Stimulated activated CD8-positive, alpha-beta memory T cell treated with anti-CD3 and anti-CD28 coated beads, Interleukin-4, amount 100 ng/mL, for 1 hour (primary cell): ENCODE measurements at places on chromosomes 4 and X.

DNA sequence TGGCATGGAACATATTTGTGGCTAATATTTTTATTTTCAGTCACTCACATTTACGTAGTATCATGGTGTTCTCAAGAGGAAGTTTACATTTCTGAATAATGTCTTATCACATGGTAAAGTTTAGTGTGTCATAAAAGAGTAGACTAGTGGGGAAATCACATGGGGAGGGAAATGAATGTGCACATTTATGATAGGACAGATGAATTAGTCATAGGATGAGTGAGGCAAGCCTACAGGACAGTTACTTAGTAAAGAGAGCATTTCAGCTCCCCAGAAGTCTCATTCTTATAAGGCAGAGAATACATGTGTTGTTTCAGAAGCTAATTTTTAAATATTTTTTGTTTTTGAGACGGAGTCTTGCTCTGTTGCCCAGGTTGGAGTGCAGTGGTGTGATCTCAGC is 6.2 kb downstream of the GK start:
- no peak for DNase-seq

DNA sequence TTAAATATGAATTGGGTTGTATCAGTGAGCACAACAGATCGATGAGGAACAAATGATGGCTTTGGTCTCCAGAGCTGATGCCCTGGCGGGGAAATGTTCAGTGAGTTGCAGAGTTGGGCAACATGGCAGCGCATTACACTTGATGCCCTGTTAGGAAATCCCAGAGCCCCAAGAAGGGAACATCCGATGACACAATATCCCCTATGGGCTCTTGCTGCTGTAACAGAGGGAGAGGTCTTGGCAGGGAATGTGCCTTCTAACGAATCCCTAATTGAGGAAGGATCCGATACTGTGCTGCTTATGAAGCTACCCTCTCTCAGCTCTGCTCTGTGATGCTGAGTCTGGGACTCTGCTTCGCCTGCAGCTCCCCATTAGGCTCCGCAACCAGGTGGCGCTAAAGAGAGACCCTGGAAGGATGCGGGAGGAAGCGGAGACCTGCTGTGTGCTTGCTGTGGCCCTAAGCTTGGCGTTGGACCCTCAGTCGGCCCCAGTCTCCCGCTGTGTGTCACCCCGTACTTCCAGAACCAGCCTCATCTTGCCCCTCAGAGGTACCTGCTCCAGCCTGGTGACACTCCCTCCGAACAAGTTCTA is 38.9 kb downstream of the PDHA1 start:
- no peak for DNase-seq

GRCh38 chrX:74450803-74451449 is 29.6 kb downstream of the SLC16A2 start:
- no peak for DNase-seq

GRCh38 chrX:154430916-154431315 is 2.4 kb downstream of the ATP6AP1 start:
- DNase-seq, result no peak

DNA sequence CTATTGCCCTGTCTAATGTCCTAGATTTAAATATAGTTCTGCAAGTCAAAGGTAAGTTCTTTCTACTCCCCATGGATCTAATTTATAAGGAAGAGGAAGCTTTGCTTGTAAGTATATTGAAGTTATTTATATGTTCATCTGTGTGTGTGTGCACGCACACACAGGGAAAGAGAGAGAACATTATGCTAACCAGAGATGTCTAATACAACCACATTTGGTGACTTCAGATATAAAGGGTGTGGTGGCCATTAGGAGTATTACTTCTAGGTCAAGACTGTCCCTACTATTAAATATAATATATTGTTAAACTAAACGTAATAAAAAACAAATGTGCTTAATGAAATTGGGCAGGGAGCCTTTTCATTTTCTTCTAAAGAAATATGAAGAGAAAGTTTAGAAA is 4.1 kb downstream of the DCK start:
- DNase-seq, result no peak

GRCh38 chr4:98544141-98544817 is 114.1 kb downstream of the TSPAN5 start:
- DNase-seq, result no peak

GRCh38 chr4:48483777-48484493 is 792 bp downstream of the SLC10A4 start:
- DNase-seq, result no peak

DNA sequence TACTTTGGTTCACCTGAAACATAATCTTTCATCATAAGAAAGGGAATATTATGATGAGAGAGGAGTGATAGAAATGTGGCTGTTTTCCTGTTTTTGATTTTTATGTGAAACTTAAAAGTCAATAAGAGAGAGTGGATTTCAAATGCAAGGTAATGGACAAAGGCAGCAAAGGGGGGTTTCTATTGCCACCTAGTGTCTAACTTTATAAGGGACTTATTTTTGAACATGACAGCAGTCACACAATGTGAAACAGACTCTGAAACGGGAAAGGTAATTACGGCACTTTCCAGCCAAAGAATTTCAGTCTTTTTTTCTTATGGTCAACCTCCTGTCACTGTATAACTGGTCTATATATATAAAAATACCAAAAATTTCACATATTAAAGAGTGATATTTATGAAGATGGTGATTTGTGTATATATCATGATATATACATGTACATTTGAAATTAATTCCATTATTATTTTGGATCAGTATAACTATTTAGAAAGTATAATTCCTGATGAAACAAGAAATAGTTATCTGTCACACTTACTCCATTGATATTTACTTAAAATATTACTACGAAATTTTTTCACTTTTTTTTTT is 127.1 kb downstream of the FBXO8 start:
- DNase-seq, result no peak

DNA sequence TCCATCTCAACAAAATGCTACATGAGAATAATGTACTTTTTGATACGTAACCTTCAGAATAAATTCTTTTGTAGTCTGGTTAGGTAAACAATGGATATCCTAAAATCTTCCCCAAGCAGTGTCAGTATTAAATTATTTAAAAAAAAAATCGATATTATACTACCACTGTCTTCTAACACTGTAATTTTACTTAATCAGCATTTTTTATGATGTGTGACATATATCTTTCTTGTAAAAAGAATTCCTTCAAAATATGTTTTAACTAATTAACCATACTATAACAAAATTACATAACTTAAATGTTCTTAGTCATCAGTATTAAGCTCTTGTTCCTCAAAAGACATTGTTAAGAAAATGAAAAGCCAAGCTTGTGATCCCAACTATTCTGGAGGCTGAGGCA is 12.5 kb downstream of the OTUD4 start:
- no peak for DNase-seq

GRCh38 chrX:109840585-109840984 is 107.5 kb upstream of the ACSL4 start:
- DNase-seq, result no peak

- DNase-seq, result no peak
Measured at GRCh38 chrX:153689654-153690465, 2.1 kb downstream of the SLC6A8 start.

DNA sequence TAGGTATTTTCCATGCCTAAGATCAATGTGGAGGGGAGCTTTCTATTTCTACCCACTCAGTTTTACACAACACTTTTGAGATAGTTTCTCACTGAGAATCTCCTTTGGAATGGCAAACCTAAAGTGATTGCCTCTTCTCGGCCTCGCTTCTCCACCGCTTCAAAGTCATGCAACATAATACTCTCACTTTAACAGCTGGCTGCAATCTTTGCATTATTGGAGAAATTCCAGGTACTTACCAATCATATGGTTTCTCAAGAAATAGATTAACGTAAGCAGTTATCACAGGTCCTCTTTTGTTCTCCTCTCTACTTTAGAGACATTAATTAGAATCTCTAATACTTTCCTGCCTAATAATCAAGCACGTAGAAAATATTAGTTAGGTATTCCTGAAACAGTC is 3.7 kb upstream of the IL13RA2 start:
- DNase-seq, result no peak

GRCh38 chr4:143234153-143234552 is 49.4 kb downstream of the USP38 start:
- DNase-seq, result no peak

DNA sequence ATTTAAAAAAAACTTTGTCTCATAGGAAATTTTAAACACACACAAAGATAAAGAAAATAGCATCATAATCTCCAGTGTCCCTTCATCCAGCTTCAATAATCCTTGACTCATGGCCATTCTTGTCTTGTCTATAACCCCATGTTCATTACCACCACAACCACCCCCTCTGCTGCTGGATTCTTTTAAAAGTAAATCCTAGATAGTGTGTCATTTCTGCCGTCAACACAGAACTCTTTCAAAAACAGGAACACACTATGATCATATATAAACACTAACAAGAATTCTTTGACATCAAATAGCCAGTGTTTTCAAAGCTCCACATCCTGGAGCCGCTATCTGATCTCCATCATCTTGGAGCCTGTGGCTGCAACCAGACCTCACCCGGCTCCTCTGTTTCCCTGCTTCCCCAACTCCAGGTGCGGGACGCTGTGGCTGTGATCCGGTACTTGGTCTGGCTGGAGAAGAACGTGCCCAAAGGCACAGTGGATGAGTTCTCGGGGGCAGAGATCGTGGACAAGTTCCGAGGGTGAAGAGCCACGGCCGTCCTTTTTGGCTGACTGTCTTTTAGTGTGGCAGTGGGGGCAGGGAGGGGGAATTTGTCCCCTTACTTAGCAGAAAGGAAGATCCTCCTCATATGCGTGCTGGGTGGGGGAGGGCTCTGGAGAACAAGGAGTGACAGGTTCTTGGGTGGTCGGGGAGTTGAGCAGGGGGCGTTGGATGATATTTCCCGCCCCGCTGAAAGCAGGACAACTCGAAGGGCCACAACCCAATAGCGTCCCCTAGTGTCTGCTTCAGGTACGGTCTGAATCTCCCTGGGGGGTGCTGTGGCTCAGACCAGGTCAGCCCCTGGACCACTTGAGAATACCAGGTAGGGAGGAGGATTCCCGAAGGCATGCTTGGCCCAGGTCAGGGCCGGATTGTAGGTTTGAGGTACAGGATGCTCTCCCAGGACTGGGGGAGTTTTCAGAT is 15.6 kb downstream of the XPNPEP2 start:
- DNase-seq, result no peak

- DNase-seq, result no peak
Measured at GRCh38 chr4:74410272-74410671, 34.7 kb upstream of the AREG start.

GRCh38 chr4:74230902-74231499 is 73.1 kb downstream of the MTHFD2L start:
- no peak for DNase-seq

- no peak for DNase-seq
Measured at GRCh38 chr4:54499308-54500074, 158.3 kb upstream of the KIT start.

DNA sequence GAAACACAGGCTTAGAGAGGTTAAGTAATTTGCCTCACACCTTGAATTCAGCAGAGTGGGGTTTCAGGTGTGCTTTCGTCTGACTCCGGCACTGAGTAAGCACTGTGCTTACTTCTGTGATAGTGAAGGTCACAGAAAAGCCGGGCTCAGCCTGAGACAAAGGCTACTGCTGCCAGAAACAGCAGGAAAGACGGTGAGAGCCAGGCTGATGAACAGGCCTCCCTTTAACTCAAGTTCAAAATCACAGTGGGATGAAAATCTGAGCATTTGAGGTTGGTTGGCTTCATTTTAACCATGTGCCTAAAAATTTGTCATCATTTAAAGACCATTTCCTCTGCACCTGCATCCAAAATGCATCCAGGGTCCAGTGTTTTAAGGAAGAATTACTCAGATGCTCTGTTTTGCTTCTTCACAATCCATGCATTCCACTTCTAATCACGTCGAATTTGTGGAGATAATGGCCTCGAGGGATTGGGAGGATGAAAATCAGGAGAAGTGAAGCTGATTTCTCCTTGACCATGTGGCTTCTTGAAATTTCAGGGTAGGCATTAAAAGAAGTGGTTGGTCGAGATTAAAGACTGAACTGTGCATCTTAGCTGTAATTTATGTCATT is 121.2 kb upstream of the LNX1 start:
- no peak for DNase-seq

DNA sequence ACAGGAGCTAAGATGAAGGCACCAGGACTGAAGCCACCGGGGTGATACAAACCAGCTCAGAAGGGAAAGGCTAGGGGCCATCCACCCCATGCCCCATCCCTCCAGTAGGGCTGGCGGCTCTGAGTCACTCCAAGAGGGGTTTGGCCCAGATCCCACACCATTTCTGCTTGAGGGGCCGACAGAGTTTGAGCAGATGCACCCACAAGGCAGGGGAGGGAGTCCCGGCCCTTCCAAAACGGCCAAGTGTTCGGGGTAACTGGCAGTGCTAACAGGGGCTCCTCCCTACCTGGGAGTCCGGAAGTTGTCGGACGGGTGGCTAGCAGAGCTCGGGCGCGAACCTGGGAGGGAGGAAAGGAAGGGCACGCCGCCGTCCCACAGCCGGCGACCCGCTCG is 412 bp downstream of the SLC10A3 start:
- DNase-seq, result no peak

DNA sequence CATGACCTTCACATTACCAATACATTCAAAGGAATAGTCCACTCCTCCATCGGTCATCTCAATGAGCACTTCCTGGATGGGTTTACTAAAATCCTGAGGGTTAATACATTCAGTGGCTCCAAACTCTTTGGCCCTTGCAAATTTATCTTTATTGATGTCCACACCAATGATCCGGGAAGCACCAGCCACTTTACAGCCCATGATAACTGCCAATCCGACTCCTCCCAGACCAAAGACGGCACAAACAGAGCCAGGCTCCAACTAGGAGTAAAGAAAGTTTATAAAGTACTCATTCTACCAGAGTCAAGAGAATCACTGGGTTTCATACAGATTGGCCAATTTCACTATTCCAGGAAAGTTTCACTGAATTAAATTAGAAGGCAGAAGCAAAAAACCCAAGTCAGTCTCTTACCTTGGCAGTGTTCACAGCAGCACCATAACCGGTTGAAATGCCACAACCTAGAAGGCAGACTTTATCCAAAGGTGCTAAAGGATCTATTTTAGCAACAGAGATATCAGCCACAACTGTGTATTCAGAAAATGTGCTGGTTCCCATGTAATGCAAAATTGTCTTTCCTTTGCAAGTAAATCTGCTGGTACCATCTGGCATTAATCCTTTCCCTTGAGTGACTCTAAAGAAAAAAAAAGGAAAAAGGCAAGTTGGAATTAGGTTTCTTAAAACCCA is 12.2 kb downstream of the ADH5 start:
- no peak for DNase-seq

DNA sequence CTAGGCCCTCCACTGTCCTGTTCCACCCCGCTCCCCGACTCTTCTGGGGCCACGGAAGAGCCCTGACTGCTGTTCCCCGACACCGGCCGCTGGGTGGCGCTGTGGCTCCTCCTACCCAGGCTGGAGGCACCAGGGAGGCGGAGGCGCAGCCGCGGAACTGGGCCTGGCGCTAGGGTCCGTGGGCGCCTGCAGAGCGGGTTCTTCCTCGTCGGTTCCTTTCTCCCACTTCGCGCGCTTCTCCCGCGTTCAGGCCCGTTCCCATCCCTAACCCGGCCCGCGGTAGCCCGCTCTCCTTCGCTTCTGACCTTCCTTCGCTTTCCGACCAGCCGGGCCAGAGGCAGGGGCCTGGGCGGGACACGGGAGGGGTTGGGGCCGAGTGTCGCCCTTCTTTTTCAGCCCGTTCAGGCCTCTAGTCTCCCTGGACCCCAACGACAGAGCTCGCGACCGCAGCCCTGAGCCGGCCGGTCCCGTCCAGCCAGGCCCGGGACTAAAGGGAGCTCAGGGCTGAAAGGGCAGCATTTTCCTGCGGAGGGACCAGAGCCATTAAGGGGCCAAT is 34.3 kb downstream of the NALF2 start:
- DNase-seq, result peak; percentile 35
